ENCODE measurements at places on chromosomes 7 and 10.

GRCh38 chr7:148209643-148210190 lies 380.8 kb upstream of the C7orf33 start:
- DNase-seq, result no peak

DNA sequence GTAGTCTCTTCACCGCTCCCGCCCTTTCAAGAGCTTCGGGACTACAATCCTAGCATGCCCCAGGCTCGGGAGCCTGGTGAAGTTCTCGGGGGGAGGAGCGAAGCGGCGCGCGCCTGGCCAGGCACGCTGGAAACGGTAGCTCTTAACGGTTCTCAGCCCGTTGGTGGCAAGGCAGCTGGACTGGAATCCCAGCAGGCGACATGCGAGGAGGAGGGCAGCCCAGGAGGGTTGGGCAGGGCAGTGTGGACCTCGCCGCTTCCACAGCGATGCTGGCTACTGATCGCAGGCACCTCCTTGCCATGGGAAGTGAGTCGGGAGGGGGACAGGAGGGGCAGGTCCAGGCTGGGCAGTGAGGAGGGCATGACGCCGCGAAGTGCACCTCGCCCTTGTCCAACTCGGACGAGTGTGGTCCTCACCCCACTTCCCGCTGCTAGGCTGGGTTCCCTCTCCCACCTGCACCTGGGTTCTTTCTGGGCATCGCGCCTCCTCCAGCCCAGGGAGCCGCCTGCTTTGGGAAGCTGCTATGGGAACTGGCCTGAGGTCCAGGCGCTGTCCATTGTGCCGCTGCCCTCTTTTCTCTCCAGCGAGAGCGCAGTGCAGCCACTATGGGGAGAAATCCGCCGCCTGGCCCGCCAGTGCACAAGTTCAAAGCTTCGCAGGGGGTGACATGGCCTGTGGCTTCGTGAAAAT lies 367.8 kb upstream of the NUPR2 start:
- no peak for DNase-seq

DNA sequence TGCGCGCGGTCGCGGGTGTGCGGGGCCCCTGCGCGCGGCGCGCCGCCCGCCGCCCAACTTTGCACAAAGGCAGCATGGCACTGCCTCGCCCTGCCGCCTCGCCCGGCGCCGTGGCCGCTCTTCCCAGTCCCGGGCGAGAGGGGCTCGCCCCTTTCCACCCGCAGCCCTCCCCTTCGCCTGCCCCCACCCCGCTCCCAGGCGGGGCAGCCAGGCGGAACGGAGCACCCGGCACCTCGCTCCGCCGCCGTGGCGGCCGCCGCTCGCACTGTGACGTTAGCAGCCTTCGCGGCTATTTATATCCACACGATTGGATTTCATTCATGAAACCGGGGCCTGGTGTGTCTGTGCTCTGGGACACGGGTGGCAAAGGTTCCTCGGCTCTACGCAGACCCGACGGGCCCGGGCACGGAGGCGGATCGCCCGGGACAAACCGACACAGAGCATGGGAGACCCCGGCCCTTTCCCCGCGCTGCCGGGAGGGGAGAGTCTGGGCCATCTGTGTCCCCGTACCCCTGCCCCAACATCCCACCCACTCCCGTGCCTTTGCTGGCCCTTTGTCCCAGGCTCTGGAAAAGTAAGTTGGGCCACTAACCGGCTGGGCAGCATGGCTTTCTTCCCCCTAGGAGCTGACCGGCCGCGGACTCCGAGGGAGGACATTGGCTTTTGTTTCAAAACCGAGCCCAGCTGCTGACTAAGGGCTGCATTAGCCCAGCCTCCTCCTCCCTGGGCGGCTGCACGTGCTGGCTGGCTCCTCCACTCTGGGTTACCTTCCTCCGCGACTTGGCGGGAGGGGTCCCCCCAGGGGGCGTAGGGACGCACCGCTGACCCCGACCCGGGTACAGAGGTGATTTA lies at the start of gene RHOBTB1:
TSS of gene RHOBTB1 (minus strand) at position 128 of the 852 bp plus-strand sequence. CDS start 32,643 bp downstream, outside the sequence.
- no peak for DNase-seq

GRCh38 chr10:93058139-93058538 lies 2.5 kb upstream of the CYP26C1 start:
- DNase-seq, result no peak

DNA sequence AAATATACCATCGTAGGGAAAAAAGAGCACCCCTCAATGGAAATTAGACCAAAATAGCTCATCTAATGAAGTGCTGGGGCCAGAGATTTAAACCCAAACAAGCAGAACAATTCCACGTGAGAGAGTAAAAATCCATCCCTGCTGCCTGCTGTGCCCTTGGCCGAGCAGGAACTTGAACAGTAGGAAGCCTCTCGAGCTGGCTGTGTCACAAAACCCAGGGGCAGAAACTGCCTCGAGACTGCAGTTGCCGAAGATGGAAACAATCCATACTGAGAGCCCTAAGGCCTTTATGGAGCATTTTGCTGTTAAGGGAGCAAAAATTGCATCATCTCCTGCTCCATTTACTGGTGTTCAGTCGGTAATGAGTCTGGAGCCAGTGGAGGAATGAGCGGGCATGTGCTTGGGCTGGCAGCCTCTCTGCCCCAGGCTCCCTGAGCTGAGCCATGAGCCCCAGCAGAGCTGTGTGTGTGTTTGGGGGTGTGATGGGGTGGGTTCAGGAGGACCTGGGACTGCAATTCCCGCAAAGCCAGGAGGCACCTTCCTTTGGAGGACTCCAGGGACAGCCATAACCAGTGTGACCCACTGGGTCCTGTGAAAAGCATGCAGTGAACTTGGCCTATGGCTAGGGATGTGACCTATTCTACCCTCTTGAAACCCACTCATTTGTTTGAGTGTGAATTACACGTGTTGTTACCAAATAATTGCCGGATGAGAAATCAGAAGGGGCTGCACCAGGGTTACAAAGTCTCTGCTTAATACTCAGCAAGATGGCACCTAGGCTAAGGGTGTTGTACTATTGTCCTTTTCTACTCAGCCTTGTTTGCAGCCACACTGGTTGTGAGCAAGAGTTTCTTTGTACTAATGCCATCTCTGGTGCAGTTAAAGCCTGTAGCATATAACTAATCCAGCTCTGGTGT lies 58.3 kb downstream of the CDHR3 start:
- no peak for DNase-seq

DNA sequence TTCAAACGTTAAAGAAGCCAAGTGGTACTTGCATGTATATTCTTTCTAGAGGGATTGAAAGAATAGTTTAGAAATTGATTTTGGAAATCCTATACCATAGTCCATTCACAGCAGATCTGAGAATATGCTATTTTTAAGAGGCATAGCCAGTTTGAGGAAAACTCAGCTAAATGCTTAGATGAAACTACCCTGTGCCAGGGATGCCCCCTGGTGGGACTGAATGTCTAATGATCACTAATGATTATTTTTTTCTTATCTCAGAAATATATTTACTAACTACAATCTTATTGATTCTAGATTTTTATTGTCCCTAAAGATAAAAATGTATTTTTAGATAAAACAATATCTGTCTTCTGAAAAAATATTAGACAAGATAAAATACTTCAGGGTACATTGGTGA lies 844.9 kb upstream of the PHF14 start:
- no peak for DNase-seq

DNA sequence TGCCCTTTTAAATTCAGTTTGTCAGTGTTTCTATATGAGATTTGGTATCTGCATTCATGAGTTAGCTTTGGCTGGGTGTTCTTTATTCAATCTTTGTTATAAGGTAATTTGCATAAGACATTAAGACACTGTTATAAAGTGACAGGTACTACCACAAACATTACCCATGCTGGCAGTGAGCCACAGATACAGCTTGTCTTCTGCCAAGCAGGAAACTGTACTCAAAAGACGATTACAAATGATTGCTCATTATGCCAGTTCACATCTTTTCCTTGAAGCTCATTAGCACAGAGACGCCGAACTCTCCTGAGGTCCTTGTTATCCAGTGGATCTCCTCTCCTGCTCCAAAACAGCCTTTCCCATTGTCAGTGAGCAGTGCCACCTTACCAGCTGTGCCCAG lies 30.4 kb downstream of the AMPH start:
- no peak for DNase-seq

GRCh38 chr10:2137549-2138174 lies 400.3 kb upstream of the ADARB2 start:
- DNase-seq, result no peak

- no peak for DNase-seq
These were observed 78.8 kb downstream of the HIF1AN start for GRCh38 chr10:100614429-100615095.

DNA sequence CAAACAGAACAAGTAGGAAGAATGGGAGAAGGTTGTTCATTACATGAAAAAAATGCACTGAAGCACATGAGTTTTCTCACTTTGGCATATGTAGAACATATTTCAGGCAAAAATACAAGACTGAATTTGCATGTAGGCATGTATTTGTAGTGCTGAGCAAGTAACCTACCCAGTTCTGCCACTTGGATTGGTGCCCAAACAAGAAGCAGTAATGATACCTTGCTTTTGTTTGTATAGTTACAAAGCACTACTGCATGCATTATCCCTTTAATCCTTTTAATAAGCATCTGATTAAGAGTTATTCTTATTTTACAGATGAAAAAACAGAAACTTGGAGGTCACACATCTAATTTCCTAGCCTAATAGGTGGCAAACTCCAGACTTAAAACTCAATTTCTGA lies 23.1 kb upstream of the CTTNBP2 start:
- DNase-seq, result no peak

DNA sequence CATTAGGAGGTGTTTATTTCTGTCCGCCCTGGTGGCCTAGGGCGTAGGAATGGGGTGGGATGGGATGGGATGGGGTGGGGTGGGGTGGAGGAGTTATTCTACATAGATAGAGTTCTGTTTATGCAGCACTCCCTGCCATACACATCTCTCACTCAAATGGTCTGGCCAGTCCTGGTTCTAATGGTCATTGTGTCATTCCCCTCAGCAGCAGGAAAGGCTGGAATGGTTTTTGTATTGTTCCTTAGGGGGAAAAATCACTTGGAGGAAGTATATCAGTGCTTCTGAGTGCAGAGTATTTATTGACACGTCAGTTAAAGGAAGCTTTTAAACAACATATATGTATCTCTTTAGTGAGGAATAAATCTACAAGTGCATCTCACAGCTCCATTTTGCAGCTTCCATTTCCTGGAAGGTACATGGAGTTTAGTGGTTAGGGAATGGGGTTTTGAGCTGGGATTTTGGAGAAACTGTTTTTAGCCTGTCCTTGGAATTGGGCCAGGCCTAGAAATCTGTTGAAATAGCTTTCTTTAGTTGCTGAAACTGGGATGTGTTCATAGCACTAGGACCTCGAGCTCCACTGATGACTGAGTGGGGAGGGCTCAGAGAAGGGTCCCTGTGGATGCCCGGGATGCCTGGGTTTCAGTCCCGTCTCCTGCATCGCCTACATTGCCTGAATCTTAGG lies 8.3 kb downstream of the TSPAN14 start:
- DNase-seq, result no peak

DNA sequence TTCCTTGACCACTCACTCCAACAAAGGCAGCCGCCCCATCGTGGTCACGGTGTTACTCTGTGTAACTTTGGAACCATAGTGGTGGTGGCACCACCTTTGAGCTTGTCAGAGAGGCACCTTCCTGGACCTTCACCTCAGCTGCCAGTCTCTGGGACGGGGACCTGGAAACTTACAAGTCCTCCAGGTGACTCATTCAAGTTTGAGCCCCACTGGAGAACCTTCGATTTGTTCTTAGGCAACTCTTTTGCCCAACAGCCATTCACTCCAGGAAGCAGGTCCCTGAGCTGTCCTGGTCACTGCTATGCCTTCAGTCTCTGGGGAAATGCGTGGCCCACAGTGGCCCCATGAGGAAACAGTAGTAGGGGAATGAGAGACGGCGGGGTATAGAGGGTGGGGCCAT lies 17.2 kb downstream of the STX1A start:
- DNase-seq, result no peak

- DNase-seq, result no peak
These were observed 243.5 kb upstream of the ZNF32 start for GRCh38 chr10:43892062-43892770.

DNA sequence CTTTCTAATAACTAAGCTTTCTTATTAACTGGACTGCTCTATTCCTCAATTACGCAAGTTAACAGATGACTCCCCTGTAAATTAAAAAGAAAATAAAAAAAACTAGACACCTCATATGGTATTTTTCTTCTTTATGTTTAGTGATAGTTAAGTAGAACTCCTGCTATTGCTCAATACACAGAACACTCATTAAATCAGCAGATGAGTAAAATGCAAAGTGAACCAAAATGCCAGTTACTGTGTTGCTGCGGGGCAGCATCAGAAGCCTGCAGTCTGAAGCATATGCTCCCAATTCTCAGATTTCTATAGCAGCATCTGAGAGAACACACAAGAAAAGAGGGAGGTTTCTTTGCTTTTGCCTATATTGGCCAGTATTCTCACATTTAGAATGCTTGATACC lies 28.4 kb downstream of the CDK6 start:
- no peak for DNase-seq

- DNase-seq, result no peak
These were observed 148.7 kb downstream of the WDR11 start for GRCh38 chr10:120999868-121000267.

- no peak for DNase-seq
These were observed 18.4 kb downstream of the SORBS1 start for GRCh38 chr10:95542761-95543160.
